ENCODE measurements at places on chromosomes 3 and 15. TPM values are rescaled to one million over a fixed set of nuclear protein-coding genes. Genes with fewer than 3 reads are reported as not detected.

DNA sequence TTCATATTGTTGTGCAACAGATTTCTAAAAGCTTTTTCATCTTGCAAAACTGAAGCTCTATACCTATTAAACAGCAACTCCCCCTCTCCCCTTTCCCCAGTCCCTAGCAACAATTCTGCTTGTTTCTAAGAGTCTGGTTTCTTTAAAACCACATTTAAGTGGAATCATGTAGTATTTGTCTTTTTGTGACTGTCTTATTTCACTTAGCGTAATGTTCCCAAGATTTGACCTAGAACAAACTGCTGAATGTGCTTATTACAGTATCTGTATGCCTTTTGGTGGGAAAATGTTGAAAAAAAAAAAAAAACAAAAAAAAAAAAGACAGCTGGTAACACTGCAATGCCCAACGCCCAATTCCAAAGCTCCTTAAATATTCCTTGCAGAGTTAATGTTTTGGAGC is 19.5 kb upstream of the SPESP1 start:
- DNase-seq: no peak

DNA sequence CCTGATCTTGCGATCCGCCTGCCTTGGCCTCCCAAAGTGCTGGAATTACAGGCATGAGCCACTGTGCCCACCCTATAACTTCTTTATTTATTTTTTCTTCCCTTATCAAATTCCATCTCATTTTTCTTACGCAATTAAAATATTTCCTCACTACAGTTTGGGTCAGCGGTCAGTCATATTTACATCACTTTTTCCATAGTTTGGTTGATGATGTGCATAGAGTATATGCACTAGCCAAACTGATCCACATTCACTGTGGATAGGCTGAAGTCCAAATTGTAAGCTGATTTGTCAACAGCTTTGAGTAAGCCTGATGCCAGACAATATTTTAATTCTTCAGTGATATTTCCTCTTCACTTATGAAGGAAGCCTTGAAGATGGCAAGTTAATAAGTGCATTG is 256.3 kb downstream of the TIGIT start:
- DNase-seq: peak; percentile 62

Gene CTXN2
- not detected for total RNA-seq

DNA sequence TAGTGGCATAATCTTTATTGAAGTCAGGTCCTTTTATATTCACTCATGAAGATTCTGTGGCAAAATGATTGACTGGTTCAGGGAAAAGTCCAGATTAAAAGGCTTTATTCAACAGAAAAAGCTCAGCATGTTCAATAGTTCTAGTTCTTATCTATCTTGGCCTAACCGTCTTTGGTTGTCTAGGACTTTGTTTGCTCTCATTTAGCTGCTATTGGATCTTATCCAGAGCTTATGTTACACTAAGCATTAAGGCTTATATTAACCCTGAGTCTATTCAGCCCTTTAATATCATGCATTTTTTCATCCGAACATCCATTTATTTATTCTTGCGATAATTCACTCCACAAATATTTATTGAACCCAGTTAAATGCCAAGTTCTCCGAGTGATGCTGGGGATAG is 601.0 kb upstream of the SGO1 start:
- no peak for DNase-seq
